Caki2 (cell line): ENCODE measurements at places on chromosomes 6 and 20. TPM values are rescaled to one million over a fixed set of nuclear protein-coding genes. Genes with fewer than 3 reads are reported as not detected.

STX11 gene
- 5.7 TPM in 1 of 2 replicates, not detected in the other for total RNA-seq

CD109 gene
- total RNA-seq: 27.7 and 32.2 TPM in 2 replicates

PRR18 gene
- total RNA-seq: not detected in 2 replicates

BTBD3 gene
- total RNA-seq: 21.7 and 44.2 TPM in 2 replicates

ARFGEF2 gene
- total RNA-seq: 26.9 and 31.6 TPM in 2 replicates

RRBP1 gene
- total RNA-seq: 70.4 and 78.7 TPM in 2 replicates

IP6K3 gene
- total RNA-seq: 0.07 and 0.12 TPM in 2 replicates

SLC22A2 gene
- total RNA-seq: 0.10 TPM in 1 of 2 replicates, not detected in the other

OOEP gene
- 4.1 TPM in 1 of 2 replicates, not detected in the other for total RNA-seq

PROKR2 gene
- not detected in 2 replicates for total RNA-seq

SLC26A8 gene
- total RNA-seq: not detected in 2 replicates

RNF217 gene
- total RNA-seq: 5.7 and 12.8 TPM in 2 replicates
